RPMI7951 (cell line): ENCODE measurements at places on chromosomes 16 and 17.
A peak's percentile ranks its signal among the peaks of the same experiment; 100 is the strongest.

DNA sequence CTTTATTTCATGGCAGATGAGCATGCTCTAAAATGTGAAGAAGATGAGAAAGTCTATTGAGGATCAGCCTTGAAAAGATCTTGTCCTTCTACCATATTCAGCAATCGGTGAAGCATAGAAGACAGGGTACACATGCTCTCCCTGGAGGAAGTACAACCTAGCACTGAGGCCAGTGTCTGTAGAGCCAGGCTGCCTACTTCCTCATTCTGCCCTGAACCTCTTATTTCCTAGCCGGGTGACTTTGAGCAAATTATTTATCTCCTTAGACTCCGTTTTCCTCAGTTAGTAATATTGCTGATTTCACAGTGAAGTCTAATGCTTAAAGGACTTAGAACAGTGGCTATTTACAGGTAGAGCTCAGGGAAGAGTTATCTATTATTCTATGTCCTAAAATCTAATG is 58.4 kb downstream of the TMEM100 start:
- no peak for DNase-seq

DNA sequence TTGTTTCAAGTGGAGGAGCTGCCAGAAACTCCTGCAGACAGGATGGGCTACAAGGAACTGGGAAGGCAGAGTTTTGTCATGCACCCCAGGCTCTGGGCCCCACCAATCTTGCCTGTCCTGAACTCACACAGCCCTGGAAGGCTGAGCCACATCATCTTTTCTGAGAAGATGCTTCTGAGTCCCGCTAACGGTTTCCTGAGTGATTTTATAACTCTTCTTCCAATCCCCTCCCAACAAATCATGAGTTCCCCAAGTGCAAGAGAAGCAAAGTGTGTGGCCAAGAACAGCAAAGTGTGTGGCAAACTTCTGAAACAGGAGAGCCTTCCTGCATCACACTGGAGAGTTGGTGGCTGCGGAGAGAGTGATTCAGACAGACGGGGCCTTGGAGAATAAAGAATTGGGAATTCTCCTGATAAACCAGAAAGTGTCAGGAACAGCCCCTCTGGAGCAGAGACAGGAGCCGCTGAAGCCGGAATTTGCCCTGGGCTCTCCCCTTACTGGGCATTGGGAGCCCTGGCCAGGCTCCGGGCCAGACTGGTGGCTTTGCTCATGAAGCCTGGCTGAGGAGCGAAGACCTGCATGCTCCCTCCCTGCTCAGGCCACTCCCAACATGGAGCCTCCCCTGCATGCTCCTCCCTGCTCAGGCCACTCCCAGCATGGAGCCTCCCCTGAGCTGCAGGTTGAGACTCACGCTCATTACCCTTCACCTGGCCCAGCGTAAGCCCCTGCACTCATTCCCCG is 47.2 kb downstream of the PITPNM3 start:
- no peak for DNase-seq

DNA sequence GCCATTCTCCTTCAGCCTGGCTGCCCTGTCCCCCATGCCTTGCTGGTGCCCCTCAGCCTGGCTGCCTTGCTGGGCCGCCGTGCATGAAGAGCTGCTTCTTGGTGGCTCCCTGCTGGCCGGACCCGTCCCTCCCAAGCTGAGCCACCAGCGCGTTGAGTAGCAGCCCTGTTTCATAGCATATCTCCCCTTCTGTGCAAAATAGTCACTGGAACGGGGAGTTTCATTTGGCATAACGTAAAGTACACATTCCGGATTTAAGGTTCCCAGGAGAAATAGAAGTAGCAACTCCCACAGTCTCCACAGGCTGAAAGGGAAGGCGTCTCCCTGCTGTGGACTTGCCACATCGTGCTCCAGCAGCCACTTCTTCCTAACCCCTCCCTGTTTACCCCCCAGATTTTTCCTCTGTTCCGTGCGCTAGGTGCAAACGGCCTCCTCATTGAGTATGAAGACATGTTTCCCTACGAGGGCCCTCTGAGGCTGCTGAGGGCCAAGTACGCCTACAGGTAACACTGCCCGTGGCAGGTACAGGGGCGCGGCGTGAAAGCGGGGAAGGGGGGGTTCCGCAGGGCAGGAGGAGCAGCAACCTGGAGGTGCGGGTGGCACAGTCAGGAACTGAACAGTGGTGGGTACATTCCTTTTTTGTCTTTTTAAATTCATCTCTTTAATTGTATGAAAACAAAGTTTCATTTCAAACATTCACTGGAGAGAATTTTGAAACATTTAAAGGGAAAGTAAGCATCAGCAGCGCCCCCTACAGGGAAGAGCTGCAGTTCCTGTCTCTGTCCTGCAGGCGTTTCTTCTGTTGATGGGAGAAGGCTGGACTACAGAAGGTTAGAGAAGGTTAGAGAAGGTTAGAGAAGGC is 5.8 kb upstream of the OGFOD3 start:
- no peak for DNase-seq

DNA sequence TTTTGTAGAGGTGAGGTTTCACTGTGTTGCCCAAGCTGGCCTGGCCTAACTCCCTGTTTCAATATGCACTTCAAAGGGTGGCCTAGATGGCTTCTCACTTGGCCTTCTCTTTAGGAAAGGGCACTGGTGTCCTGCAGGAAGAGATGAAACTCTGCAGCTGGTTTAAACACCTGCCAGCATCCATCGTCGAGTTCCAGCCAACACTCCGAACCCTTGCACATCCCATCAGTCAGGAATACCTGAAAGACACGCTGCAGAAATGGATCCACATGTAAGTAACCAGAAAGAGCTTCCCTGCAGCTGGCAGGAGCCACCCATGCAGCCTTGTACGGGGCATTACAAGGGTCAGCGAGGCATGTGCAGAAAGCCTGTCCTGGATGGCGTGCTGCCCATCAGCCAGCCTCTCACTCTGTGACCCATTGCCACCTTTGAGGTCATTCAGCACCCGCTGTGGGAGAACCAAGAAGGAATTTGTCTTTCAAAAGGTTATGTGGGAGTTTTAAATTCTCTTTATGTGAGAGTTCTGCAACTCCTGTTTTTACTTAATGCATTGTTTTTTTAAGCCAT is 7.0 kb downstream of the COG1 start:
- no peak for DNase-seq

DNA sequence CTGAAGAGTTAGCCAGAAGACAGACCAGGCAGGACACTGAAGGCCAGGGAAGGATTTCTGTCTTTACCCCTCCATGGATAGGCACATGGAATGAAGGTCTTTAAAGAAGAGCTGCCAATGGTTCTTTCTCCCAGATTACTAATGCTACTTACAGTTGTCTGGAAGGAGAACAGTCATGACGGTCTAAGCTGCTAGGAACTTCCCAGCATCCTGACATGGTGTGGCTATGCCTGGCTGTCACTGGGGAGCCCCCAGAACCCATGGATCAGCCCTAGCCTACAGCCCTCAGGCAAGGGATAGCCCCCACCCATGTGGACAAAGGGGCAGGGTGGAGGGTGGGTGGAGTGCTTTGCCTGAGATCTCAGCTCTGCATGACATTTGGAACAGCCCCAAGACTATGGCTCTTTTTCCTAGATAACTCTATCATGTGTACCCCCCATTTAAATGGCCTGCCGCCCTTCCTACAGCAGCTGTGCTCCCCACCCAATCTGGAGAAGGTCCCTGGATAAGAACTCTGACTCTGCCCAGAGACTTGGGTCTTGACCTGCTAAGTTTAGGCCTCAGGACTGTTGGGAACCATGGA is 9.2 kb upstream of the KAT7 start:
- no peak for DNase-seq

GRCh38 chr17:8905331-8905730 is 37.9 kb upstream of the PIK3R6 start:
- DNase-seq: no peak

GRCh38 chr17:47789611-47790561 is 31.7 kb downstream of the OSBPL7 start:
- DNase-seq: peak; percentile 35

- no peak for DNase-seq
Measured at GRCh38 chr16:49967012-49967559, 57.9 kb upstream of the CNEP1R1 start.

DNA sequence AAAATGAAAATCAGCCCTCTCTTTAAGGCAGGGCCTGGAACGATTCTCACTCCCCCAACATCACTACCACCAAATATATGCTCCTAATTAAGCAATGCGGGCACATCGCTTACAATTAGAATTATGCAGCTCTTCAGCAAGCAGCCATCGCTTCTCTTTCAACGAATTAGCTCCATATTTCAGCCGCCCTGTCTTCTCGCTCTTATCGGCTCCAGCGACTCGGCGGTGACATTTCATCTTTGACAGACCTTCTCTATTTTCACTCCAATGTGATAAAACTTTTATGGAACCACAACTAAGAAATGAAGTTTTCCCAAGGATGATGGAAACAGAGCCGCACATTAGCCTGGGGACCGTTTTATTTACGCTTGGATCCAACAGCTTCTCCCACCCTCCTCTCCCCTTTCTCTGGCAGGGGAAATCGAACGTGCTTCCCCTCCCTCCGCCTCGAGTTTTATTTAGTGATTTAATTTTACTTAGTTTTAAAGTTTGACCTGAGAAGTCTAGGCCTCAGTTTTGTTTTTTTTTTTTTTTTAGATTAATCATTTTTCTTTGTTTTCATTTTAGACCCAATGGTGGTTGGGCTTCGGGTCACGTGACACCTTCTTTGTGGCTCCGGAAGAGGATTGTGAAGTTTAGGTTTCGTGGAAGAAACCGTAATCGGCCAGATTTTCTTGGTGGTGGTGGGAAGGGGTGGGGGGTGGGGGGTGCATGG is 3.1 kb upstream of the HOXB2 start:
- DNase-seq: peak; percentile 49

DNA sequence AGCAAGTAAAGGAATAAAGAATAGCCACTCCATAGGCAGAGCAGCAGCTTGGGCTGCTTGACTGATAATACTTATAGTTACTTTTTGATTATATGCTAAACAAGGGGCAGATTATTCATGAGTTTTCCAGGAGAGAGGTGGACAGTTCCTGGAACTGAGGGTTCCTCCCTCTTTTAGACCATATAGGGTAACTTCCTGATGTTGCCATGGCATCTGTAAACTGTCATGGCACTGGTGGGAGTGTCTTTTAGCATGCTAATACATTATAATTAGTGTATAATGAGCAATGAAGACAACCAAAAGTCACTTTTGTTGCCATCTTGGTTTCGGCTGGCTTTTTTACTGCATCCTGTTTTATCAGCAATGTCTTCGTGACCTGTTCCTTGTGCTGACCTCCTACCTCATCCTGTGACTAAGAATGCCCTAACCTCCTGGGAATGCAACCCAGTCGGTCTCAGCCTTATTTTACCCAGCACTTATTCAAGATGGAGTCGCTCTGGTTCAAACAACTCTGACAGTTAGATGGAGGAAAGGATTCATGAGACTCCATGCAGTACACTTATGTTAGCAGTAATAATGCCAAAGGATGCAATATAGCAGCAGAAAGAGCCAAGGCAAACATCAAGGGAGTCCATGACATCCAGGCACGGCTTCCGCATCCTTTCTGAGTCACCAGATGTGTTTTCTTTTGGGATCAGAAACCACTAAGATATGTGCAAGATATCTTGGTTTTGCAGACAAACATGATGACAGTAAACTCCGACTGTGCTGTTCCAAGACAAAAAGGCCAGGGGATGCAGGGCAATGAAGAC is 55.8 kb upstream of the B4GALNT2 start:
- DNase-seq: peak; percentile 86

GRCh38 chr17:59165933-59166342 is 10.4 kb downstream of the PRR11 start:
- peak; percentile 39 for DNase-seq

GRCh38 chr17:27471321-27472269 is 15.3 kb downstream of the KSR1 start:
- peak; percentile 48 for DNase-seq

GRCh38 chr16:15829460-15829859 is 27.4 kb downstream of the MYH11 start:
- peak; percentile 18 for DNase-seq

GRCh38 chr16:20612551-20613480 is 36.6 kb upstream of the ACSM2B start:
- DNase-seq: no peak

GRCh38 chr17:71316176-71316897 is 804.5 kb upstream of the SOX9 start:
- no peak for DNase-seq

DNA sequence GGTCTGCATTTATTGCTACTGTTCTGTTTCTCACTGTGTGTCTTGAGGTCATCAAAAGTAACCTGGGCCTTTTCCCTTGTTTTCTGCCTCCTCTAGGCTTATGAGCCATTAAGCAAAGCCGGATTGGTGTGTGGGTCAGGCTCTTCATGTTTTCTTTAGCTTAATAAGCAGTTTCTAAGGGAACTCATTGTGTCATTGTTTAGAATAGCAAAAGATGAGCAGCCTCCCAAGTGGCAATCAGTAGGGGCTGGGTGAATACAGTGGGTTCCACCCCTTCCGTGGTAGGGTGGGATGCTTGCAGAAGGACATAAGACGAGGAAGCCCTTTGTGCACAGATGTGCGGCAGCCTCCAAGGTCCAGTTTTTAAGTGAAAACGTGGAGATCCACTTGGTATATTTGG is 34.5 kb downstream of the ABCC1 start:
- no peak for DNase-seq

DNA sequence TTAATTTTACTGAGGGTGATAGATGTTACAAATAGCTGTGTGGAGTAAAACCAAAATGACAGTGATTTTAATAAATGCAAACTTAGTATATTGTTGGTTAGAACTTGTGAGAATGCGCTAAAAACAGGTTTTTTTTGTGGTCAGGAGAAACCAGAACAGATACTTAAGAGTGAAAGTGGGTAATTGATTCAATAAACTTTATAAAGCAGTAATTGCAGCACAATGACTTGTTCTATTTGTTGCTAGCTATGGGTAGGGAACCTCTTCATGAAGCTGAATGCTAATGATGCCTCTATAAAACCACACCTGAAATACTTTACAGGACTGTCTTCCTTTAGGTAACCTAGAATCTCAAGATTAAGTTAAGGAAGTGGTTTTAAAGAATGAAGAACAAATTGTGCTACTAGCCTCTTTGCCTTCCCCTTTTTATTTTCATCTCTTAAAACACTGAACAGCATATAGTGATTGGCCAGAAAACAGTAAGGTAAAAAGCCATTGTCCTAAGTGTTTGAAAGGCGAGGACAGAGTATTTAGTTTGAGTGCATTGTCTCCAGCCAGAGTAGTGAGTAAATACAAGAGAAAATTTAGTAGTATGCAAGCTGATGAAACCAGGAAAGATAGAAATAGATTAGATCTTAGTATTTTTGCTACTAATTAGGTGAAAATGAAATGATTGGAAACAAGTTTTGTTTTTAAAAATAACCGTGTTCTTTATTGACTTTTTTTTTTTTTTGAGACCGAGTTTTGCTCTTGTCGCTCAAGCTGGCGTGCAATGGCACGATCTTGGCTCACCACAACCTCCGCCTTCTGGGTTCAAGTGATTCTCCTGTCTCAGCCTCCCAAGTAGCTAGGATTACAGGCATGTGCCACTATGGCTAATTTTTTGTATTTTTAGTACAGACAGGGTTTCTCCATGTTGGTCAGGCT is 6.0 kb downstream of the GGNBP2 start:
- DNase-seq: no peak

GRCh38 chr17:4477255-4477791 is 21.4 kb upstream of the SPNS2 start:
- DNase-seq: no peak

DNA sequence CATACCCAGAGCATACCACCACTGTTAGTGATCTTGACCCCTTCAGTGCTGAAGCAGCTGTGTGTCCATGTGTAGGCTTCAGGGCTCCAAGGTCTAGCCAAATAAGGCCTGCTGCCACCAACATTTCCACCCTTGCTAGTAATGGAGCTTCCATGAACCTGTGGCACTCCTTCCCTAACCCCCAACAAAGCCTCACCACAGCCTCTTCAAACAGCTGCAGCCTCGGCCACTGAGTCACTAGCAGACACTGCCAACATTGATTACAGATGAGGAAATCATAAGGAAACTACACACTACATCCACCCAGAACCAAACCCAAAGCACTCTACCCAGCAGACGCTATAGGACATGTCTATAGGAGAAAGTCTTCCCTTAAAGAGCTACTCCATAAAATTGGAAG is 610.7 kb downstream of the KCNJ2 start:
- DNase-seq: peak; percentile 19
